M059J (cell line): ENCODE measurements at places on chromosomes 16 and 17.

- DNase-seq, result no peak
Measured at GRCh38 chr17:4362141-4362540, 4.3 kb downstream of the UBE2G1 start.

- DNase-seq, result no peak
Measured at GRCh38 chr17:51853857-51854256, 304.7 kb downstream of the CA10 start.

DNA sequence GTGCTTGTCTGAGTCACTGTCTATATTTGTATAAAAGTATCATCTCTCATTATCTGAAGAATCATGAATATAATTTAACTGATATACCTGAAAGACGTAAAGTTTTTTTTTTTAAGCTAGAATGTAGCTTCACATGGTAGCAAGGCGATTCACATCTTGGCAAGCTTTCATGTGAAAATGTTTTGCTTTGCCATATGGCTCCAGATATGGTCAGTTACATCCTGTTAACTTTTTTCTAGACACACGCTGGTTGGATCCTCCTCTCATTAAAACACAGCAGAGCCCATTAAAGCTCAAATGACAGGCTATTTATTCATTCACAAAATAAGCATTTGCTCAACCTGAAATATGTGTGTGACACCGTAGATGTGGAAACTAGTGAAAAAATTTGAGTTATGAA lies 412.8 kb downstream of the KIF2B start:
- no peak for DNase-seq

DNA sequence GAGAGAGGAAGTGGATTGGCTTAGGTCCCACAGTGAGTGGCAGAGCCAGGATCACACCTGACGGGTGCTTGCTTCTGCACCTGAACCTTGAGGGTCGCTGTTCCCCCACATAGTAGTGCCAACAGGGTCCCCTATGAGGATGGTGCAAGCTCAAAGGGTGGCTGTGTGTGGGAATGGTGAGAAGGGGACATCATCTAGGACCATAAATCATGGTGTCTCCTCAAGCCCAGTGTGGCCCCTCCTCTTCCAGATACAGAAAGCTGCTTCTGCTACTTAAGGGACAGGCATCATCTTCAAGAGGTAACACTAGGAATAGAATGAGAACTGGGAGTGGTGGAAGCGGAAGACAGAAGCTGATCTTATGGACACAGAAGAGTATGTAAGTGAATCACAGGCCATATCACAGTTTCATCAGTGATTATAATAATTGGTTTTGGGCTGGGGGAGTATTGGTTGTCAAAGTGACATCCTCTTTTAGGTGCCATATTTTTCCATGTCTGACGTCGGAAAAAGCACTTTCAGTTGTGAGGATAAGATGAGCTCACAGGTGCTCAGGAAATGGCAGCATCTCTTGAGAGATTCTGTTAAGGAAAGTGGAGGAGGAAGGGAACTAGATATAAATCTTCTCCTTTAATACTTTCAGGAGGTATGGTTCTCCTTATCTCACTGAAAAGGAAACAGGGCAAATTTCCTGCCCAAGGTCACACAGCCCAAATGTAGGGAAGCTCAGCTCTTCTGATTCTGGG lies 83.2 kb upstream of the HNF1B start:
- DNase-seq, result no peak

- peak; percentile 78 for DNase-seq
Measured at GRCh38 chr16:14097182-14097959, 26.3 kb downstream of the MRTFB start.

GRCh38 chr16:11345040-11345862 lies at the start of gene RMI2:
TSS of gene RMI2 (plus strand) at chr16:11345459. CDS start at chr16:11345472, 13 bp downstream.
- peak; percentile 96 for DNase-seq

GRCh38 chr17:9218911-9219310 lies 197.6 kb downstream of the NTN1 start:
- DNase-seq, result no peak

- DNase-seq, result no peak
Measured at GRCh38 chr17:35603674-35604073, 16.6 kb downstream of the AP2B1 start.

- no peak for DNase-seq
Measured at GRCh38 chr17:74146196-74146595, 57.3 kb upstream of the RPL38 start.

DNA sequence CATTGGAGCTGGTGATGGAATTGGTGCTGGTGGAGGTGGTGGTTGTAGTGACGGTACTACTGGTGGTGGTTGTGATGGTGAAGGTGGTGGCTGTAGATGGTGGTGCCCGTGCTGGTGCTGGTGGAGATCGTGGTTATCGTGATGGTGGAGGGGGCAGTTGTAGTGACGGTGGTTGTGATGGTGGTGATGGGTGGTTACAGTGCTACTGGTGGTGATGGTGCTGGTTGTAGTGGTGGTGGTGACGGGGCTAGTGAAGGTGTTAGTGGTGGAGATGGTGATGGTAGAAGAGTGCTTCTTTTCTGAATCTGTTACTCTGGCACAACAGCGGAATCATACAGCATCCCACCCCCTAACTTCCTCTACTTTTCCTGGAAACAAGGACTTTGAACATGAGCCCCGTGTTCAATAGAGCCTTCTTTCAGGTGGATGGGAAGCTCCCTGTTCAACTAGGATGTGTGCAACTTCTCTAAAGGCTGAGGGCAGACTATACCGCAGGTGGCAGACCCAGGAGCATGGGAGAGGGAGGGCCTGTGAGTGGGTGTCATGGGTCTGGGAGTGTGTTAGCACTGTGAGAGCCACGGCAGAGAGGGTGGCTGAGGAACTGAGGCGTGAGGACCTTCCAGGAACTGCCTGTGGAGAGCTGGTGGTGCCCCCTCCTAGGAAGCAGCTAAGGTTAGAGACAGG lies 8.2 kb downstream of the TBX21 start:
- no peak for DNase-seq
